ENCODE measurements at places on chromosomes 11 and 22.

GRCh38 chr11:121352251-121352891 lies 59.8 kb downstream of the SC5D start:
- DNase-seq: no peak

DNA sequence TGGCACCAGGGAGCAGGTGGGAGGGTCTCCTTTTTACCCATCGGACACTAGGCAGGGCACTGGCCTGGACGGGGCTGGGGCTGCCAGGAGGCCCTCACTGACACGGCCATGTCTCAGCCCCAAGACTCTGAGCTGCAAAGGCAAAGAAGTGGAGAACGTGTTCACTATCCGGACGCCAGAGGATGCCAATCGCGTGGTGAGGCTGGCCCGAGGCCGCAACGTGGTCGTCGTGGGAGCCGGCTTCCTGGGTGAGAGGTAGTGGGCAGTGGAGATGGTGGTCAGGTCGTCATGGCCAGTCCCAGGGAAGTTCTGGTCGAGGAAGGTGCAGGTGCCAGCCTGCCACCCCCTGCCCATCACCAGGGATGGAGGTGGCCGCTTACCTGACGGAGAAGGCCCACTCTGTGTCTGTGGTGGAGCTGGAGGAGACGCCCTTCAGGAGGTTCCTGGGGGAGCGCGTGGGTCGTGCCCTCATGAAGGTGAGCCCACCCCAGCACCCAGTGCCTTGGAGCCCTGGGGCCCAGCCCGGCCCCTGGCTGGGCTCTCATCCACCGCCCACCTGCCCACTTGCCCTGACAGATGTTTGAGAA lies 5.7 kb upstream of the LZTR1 start:
- no peak for DNase-seq

DNA sequence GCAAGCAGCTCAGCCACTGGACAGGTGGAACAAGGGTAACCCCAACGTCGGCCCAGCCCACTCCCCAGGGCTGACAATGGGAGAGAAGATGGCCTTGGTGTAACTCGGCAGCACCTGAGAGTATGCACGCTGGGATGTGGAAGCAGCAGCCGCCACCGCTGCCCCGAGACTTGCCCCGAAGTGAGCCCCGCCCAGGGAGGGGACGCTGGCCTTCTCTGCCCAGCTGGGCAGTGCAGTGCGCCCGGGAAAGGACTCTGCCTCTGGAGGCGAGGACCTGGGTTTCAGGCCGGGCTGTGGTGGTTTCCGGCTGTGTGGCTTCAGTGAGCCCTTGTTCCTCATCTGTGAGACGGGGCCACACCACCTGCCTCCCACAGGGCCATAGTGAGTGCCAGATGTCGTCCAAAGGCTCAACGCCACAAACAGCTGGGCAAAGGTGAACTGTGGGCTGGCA lies 8.6 kb upstream of the POLDIP3 start:
- no peak for DNase-seq

- DNase-seq: no peak
Measured at GRCh38 chr11:121207485-121208115, 85.0 kb upstream of the SC5D start.

- no peak for DNase-seq
Measured at GRCh38 chr22:49462291-49462690, 365.4 kb downstream of the BRD1 start.

DNA sequence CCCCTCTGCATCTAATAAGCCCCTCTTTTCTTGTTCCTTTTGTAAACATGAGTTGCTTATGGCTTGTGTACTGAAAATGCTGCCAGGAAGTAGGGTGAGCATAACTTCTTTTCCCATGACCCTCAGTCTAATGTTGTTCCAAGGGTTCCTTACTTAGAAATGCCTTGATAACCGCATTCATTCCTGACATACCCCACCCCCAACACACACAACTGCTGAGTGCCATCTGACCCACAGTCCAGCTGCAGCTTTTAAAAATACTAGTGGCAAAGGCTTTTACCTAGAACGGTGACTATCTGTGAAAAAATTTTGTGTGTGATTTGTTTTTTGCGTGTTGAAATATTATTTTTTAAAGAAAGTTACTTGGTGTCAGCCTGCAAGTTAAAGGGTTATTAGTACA lies 52.6 kb downstream of the ARHGAP42 start:
- no peak for DNase-seq

DNA sequence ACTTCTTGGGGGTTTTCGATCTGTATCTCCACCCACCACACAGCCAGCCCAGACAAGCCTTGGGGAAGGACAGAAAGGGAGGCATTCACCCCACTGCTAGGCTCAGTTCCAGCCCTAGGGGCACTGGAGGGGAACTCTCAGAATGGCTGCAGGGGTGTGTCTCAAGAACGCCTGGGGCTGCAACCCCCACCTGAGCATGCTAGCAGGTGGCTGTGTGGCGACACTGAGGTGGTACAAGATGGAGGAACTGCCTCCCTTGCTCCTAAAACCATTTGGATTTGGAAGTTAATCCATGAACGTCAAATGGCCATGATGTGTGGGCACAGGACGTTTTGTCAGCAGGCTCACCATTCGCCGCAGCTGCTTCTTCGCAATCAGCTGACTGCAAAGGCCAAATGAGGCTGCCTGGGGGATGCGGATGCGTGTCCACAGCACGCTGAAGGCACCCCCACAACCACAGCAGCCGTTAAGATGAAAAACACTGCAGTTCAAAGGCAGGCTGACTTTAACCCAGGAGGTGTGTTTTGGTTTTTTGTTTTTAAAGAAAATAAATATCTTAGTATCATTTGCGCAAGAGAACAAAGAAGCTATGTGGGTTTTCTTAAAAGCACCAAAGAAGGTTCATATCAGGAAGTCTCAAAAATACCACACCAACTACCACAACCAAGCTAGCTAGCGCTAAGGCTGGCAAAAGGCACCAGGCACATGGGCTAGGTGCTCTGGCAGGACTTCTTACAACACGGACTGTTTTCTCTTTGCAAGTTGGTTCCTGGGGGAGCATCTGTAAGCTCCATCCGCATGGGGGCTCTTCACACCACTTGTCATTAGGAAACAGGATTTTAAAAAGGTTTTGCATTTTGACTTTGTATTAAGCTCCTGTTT lies 22.2 kb upstream of the NAP1L4 start:
- DNase-seq: peak; percentile 31

DNA sequence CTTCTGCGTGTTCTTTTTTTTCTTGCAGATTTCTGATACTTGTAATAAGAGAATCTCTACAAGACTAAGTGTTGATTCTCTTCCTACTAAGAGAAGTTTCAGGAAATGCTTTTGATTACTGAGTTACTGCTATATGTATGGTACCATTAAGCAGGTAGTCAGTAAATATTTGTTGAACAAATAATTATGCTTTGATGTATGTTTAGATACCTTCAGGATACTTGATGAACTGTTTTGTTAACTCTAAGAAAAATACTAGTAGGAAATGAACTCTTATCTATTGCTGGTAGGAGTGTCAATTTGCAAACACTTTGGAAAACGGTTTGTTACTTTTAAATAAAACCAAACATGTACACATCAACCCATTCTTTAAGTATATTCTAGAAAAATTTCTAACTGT lies 90.6 kb downstream of the TMEM135 start:
- DNase-seq: no peak

GRCh38 chr11:88544656-88545280 lies 207.2 kb upstream of the CTSC start:
- no peak for DNase-seq

DNA sequence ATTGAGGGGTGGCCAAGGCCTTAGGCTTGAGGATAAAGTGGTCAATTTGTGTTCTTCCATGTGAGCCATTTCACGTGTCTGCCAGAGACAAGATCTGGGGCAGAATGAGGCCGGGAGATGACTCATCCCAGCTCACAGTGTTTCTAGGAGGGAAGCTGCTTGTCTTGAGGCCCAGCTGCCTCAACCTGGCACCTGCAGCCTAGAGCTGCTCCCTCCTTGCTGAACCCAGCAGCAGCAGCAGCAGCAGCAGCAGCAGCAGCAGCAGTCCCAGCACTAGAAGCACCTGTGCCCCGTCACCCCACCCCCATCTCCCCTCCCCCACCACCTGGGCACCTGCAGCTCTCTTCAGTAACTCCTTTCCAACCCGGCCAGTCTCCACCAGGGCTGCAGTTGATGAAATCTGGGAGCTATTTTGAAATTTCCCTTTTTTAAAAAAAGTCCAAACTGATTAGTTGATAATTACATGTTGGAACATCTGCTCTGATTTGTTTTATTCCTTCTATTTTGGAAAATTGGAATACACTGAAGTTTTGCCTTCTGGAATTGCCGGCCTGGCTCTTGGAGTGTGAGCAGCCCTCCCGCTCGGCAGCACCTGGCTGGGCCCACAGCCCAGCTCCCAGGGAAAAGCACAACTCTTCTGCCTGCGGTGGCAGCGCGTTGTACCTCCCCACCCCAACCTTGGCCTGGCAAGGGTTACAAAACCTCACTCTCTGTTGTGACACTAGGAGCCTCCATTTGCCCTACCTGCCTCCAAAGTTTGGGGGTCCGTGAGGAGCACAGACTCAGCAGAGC lies 143.5 kb downstream of the NXPE2 start:
- no peak for DNase-seq

DNA sequence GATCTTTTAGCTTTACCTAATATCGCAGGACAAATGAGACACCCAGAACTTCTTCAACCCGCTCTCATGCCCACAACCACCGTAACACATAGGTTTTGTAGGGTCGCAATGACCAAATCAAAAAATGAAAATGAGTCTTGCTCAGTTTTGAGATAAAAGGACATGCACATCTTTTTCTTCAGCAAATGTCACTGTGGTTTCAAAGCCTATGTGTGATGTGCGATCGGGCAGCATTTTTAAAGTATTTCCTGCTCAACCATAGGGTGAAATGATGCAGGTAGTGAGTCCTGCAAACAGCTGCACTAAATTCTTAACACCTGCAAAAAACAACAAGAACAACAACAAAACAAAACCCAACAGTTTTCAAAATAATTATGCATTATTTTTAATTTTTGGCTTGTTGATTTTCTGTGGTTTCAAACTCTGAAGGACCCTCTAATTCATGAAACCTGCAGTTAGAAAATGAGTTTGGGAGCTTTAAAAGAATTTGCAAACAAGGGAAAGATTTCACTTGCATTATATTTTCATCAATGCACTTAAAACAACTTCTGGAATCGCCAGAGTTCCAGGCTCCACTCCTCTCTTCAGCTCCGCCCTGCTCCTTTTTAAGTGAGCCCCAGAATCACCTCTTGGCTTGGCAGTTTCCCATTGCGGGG lies 79.4 kb downstream of the PRR5L start:
- no peak for DNase-seq
